ENCODE measurements at places on chromosomes 3 and 15.
A peak's percentile ranks its signal among the peaks of the same experiment; 100 is the strongest.

DNA sequence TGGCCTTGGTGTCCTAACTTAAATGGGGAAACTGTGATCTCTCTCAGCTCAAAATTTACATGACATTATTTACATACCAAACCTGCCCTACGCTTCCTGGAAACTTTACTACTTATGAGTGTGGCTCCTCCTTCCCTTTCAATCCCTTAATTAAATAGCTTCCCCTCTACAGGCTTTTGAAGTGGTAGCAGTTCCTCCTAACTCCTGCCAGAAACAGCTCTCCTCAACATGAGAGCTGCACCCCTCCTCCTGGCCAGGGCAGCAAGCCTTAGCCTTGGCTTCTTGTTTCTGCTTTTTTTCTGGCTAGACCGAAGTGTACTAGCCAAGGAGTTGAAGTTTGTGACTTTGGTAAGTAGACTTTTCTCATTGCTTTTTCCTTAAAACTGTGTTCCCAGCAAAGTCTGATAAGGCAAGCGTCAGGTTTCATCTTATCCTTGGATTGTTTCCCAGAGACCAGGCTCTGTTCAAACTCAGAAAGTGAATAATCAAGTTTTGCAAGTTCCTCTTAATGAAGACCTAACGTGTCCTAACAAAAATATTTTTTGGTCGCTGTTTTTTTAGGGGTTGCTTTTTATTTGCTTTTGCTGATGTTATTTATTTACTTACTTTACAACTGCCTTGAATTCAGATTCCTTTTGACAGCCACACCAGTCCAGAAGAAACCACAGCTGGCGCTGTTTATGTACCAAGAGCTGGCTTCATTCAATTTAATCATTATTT is at the start of gene ACP3:
TSS of gene ACP3 (plus strand) at position 179 of the 720 bp plus-strand sequence. CDS start at position 229, 50 bp downstream.
- no peak for DNase-seq

DNA sequence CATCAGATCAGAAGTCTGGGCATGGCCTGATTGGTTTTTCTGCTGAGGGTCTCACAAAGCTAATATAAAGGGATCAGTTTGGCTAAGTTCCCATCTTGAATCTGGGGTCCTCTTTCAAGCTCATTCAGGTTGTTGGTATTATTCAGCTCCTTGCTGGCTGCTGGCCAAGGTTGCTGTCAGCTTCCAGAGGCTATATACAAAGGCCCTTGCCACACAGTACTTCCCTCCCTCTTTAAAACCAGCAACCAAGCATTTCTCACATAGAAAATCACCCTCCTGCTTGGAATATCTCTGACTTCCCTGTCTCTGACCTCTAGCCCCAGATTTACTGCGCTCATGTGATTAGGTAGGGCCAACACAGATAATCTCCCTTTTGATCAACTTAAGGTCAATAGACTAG is 442.9 kb downstream of the ERC2 start:
- DNase-seq, result no peak

- DNase-seq, result no peak
Measured at GRCh38 chr3:54243960-54244682, 121.8 kb downstream of the CACNA2D3 start.

GRCh38 chr15:49343546-49343945 is 79.5 kb upstream of the FGF7 start:
- DNase-seq, result no peak

GRCh38 chr3:143158014-143158988 is 38.7 kb downstream of the CHST2 start:
- DNase-seq, result no peak

DNA sequence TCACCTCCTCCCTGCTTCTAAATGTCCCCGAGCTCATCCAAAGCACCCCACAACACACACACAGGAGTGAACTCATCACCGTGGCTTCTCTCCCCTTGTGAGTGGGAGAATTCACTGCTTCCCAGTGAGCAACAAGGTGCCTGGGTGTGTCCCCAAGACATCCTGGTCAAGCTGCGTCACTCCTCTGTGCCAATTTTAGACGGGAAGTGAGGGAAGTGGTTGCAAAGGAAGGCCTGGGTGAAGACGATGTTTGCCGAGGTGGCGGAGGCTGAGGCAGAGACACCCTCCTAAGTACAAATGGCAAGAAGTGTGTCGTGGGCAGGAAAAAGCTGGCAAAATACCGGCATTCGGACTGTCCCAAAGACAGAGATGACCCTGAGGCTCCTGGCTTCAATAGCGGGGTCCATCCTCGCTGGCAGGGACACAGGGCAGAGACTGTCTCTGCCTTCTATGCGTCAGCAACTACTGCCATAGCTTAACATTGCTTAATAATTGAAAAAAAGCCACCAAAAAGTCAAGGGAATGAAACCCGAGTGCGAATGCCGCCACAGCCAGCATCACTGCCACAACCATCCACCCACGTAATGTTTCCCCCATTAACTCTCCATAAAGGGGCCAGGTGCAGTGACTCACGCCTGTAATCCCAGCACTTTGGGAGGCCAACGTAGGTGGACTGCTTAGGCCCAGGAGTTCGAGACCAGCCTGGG is 72.8 kb downstream of the VGLL4 start:
- DNase-seq, result no peak

DNA sequence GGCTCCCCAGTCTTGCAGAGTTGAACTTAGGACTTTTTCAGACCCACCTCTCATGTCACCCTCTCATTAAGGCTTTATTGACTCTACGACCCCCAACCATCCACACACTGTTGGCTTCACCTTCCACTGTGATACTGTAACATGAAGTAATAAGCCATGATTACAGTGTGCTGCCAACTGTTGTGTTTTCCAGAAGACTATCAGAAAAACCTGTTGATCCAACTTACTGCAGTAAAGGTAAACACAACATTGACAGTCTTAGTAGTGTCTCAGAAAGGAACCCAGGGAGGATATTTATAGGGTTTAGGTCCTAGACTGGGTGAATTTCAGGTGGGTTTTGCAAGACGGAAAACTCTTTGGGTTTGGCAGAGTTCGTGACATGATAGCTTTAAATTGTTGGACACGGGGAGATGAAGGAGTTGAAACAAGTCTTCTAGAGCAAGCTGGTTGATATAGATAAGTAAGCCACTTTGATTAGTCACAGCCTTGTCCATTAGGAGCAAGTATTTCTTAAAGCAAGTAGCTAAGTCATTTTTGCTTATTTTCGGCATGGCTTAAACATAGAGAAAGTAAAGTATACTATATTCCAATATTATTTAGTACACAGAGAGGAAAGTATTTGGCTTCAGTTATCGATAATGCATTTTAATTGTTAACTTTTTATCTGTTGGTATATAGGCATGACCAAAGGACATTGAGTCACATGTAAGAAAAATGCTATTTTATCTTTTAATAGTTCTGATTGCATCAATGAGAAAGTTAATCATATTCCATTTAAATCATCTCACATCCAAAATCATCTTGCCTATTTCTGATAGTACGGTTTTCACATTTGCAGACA is 2.4 kb upstream of the COL6A5 start:
- DNase-seq, result no peak

GRCh38 chr3:37148208-37148607 is 26.2 kb downstream of the LRRFIP2 start:
- DNase-seq, result no peak

GRCh38 chr15:60762167-60762566 is 283.2 kb upstream of the ICE2 start:
- DNase-seq, result no peak

DNA sequence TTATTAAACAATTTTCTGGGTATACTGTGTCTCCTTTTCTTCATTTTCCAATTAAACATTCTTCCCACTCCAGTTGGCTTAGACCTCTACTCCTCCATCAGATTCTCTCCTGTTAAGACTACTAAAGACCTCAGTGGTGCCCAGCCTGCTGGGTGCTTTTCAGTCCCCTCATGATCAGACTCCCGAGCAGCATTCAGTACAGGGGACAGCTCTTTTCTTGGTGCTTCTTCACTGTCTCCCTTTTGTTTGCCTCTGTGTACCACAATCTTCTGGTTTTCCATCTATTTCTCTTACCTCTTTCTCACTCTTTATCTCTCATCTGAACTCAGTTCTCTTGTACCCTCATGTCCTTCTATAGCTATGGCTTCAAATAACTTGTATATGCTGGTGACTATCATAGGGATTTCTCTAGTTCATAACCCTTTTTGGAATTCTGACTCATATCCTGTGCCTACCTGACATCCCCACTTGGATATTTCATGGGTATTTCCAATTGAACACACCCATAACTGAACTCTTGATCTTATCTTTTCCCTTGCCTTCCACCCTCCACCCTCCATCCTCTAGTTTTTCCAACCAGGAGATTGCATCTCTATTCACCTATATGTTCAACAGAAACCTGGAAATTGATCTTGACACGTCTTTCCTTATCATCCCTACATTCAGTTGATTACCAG is 55.6 kb upstream of the ABHD10 start:
- DNase-seq, result no peak

DNA sequence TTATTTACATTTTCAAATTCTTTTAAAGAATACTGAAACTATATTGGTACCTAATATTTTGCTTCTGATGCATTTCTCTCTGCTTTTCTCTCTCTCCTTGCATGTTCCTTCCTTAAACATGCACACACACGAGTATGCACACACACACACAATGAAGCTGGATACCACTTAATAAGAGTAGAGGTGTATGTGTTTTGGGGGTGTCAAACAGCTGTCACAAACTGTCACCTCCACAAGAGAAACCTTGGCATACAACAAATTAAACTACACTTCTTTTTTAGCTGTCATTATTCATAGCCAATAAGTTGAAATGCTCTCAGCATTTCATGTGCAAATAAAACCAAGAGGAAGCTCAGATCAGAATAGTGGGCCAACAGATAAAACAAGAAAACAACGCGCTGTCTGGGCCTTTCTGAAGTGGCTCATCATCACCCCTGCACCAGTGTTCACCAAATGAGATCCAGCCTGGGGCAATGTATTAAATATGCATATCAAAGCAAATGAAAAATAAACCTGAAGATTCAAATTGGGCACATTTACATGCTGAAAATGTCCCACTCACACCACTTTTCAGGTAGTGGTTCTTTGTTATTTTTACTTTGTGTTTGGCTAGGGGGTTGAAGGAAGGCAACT is 9.7 kb downstream of the MEIS2 start:
- DNase-seq, result no peak

DNA sequence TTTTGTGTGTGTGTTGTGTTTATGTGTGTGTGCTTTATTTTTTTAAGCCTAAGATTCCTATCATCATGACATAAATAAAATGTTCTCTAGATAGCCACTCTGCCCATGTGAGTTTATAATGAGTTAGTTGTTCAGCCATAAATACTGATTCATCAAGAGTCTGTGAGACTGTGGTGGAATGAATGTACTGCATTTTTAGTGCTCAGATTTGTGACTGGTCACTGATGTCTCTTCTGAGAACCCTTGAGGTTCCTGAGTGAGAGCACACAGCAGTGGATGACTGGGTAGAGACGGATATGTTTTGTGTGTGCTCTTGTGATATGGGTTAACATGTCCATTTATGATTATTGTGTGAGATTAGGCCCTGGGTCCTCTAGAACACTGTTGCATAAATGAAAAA is 51.2 kb downstream of the SETD5 start:
- no peak for DNase-seq

GRCh38 chr3:105584003-105584790 is 217.5 kb downstream of the ALCAM start:
- no peak for DNase-seq

GRCh38 chr3:196641333-196642054 is 2.0 kb downstream of the NRROS start:
- DNase-seq, result peak; percentile 69

GRCh38 chr3:188542196-188542595 is 388.2 kb downstream of the LPP start:
- no peak for DNase-seq
